ENCODE measurements at places on chromosomes 3 and 15. TPM values are rescaled to one million over a fixed set of nuclear protein-coding genes. Genes with fewer than 3 reads are reported as not detected.

The SLC9C1 gene
- 0.79 TPM for total RNA-seq

DNA sequence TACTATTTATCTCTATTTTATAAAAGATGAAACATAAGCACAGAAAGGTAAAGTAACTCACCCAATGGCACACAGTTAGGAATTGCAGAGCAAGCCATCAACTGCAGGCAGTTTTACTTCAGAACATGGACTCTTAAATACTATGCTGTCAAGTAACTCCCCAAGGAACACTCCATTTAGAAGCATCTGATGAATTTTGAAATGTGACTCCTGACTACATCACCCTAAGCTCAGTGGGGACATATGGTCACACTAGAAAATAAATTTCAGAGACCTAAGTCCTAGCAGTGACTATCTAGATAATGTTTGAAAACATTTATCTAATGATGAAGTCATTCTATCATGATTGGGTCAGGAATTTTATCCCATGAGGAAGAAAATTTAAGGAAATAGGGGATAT, 272.8 kb upstream of the ARRDC4 start:
- no peaks in the 10 kb centered on the region for H3K36me3 ChIP-seq
- H3K27ac ChIP-seq: no peak overlapping the region
- no peaks in the 10 kb centered on the region for H3K27me3 ChIP-seq

DNA sequence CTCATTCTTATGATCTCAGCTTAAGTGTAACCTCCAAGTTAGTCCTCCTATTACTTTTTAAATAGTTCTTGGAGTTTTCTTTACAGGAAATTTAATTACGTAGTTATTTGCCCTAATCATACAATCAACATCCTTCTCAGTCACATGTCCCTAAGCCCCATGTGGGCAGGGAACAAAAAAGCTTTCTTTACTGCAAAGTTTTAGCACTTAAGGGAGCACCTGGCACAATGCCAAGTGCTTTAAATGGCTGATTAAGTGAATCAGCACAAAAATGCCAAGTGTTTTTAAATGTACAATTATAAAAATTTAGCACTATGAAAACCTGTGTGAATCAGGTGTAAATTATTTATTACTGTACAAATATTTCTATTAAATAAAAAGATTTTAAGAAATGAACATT, 445.3 kb downstream of the C3orf38 start:
- no peaks in the 10 kb centered on the region for H3K36me3 ChIP-seq
- H3K4me1 ChIP-seq: no peaks in the 10 kb centered on the region
- no peak for DNase-seq
- no peak overlapping the region for H3K4me3 ChIP-seq

DNA sequence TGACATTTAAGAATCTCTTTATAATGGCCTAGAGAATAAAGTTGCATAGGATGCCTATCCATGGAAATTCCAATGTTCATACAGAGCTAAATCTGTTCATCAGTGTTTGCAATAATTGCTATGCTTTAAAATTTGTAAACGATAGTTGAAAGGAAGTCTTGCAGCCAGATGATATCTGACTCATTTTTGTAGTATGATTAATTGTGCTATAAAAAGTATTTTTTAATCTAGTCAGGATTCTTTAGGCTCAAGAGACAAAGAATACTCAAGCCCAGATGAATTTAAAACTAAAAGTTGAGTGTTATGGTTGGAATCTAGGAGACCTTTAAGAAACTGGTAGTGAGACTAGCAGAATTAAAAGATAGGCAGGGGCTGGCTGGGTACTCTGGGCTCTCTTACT, 50.5 kb downstream of the SUCNR1 start:
- H3K4me1 ChIP-seq: peaks cover 7% of the 10 kb centered on the region
- no peak for DNase-seq
- no peak overlapping the region for H3K4me3 ChIP-seq
- no peaks in the 10 kb centered on the region for H3K27me3 ChIP-seq
- H3K36me3 ChIP-seq: no peaks in the 10 kb centered on the region
- H3K27ac ChIP-seq: no peak overlapping the region
